ENCODE measurements at places on chromosomes 7 and 10. TPM values are rescaled to one million over a fixed set of nuclear protein-coding genes. Genes with fewer than 3 reads are reported as not detected.
A peak's percentile ranks its signal among the peaks of the same experiment; 100 is the strongest.

PNLIPRP1 gene
- total RNA-seq, result 0.68 TPM

CD36 gene
- total RNA-seq, result 1.4 TPM

CCNJ gene
- total RNA-seq, result 25.7 TPM

NEUROD6 gene
- not detected for total RNA-seq

ERVW-1 gene
- not detected for total RNA-seq

ZNF479 gene
- total RNA-seq, result not detected

VTI1A gene
- total RNA-seq, result 20.1 TPM

INHBA gene
- 1.0 TPM for total RNA-seq

FKBP6 gene
- 0.09 TPM for total RNA-seq

DNA sequence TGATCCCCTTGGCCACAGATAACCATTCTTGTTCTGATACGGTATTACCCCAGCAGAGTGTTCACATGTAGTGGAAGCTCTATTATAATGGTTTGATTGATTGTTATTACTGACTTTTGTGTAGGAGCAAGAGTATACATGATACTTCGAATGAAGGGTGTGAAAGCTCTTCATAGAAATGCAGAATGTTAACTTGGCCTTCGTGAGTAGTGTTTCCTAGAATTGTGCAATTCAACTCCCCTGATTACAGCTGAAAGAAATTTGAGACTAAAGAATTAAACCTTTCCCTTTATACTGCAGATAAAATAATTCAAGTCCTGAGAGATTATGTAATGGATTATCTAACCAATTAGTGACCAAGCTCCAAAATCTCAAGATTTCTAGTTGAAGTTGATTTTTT is 38.2 kb downstream of the MKLN1 start:
- H3K27me3 ChIP-seq, result no peaks in the 10 kb centered on the region
- no peak for DNase-seq
- peak overlapping the region; percentile 26 for H3K27ac ChIP-seq
- H3K4me3 ChIP-seq, result no peak overlapping the region
- peaks cover 77% of the 10 kb centered on the region for H3K4me1 ChIP-seq

- peak overlapping the region; percentile 39 for H3K27ac ChIP-seq
- no peak for DNase-seq
- no peak overlapping the region for H3K4me3 ChIP-seq
Observed at GRCh38 chr10:69086001-69086509, 1.8 kb upstream of the SRGN start.

GRCh38 chr7:12607134-12607533 is 36.6 kb downstream of the SCIN start:
- H3K4me3 ChIP-seq, result no peak overlapping the region
- peaks cover 7% of the 10 kb centered on the region for H3K36me3 ChIP-seq
- DNase-seq, result no peak
- H3K27me3 ChIP-seq, result no peaks in the 10 kb centered on the region
- H3K4me1 ChIP-seq, result 0 out of 2 replicates have a peak, but pooled peaks cover 7% of the 10 kb centered on the region

DNA sequence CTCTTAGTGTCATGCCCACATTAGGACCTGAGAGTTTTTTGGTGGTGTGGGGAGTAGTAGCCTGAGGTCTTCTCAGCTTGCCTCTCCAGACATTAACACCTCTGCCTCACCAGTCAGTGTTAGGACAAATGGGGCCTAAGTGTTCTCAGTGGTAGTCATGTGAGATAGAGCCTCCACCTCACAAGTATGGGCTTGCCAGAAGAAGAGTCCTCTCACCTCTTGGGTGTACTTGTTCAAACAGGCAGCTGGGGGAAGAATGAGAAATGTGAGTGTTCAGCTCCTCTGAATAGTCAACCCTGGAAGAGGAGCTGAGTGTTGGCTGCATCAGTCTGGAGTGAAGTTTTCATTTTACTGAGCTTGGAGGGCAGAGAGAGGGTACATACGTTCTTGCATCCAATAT is 464.6 kb downstream of the POM121L12 start:
- DNase-seq, result no peak
- no peaks in the 10 kb centered on the region for H3K4me1 ChIP-seq
- H3K27ac ChIP-seq, result no peak overlapping the region
- H3K4me3 ChIP-seq, result no peak overlapping the region

DNA sequence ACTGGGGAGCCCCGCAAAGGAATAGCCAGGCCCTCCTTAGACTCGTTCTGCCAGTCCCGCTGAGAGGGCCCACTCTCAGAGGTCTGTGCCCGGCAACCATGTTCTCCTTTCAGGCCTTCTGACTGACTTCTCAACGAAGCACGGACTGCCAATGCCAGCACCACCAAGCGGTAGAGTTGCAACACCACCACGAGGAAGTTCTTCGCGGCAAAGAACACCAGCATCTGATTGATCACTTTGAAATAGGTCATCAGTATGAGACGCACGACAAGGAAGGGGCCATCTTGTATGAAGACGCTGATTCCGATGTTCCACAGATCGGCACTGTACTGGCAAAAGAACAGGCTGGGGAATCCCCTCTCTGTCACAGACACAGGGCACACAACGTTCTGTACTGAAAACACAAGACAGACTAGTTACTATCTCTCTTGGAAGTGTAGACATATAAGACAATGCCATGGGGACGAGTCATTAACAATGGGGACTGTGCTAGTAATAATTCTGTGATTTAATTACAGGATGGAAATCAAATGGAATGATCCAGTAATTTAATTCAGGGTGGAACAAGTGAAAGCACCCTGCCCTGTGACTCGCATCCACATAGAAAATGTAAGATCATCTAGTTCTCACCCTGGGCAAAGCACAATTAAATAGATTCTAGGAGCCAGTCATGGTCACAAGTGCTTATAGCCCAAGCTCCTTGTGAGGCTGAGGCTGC is 42.7 kb downstream of the TMEM26 start:
- peaks cover 61% of the 10 kb centered on the region for H3K4me1 ChIP-seq
- H3K36me3 ChIP-seq, result no peaks in the 10 kb centered on the region
- no peak overlapping the region for H3K27ac ChIP-seq

DNA sequence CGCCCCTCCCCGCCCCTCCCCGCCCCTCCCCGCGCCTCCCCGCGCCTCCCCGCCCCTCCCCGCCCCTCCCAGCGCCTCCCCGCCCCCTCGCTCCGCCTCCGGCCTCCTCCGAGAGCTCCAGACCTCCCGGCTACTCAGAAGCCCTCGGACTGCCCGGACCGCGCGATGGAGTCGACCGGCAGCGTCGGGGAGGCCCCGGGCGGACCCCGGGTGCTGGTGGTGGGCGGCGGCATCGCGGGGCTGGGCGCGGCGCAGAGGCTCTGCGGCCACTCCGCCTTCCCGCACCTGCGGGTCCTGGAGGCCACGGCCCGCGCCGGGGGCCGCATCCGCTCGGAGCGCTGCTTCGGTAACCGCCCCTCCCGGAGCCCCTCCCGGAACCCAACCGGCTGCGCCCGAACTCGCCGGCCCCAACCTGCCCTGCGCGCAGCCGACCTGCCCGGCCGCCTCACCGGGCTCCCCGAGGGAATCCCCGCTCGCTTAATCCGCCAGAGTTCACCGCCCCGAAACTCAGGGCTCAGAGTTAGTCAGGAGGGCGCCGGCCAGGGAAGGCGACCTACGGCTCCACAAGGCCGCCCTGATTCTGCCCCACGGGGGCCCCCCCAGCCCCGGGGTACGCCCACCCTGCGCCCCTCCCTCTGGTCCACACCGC is at the start of gene PAOX:
PAOX (plus strand) TSS at position 111 of the 649 bp plus-strand sequence; CDS start at position 166, 55 bp downstream.
- peak; percentile 70 for DNase-seq
- H3K4me1 ChIP-seq, result no peaks in the 10 kb centered on the region
- H3K27me3 ChIP-seq, result peaks cover 64% of the 10 kb centered on the region
- peak within 1 kb of the TSS; percentile 72 for H3K4me3 ChIP-seq

DNA sequence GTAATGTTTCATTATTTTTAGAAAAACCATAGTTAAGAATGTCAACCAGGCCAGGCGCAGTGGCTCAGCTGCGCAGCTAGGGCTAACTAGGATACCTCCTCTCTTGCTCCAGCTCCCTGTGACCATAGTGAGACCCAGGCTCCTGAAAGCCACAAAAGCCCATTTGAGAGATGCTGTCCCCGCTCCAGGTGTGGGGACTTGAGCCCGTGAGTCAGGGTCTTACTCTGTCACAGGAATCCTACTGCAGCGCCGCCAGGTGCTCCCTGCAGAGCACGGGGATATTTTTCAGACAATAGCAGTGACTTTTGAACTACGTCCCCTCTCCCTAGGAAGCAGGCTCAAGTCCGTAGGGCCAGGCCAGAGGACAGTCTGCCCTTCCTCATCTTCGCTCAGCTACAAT is 75.6 kb upstream of the NRBF2 start:
- DNase-seq, result peak; percentile 16
- H3K27me3 ChIP-seq, result no peaks in the 10 kb centered on the region
- H3K27ac ChIP-seq, result no peak overlapping the region
- H3K4me3 ChIP-seq, result no peak overlapping the region

- no peak overlapping the region for H3K4me3 ChIP-seq
- no peak overlapping the region for H3K27ac ChIP-seq
- H3K36me3 ChIP-seq, result peaks cover 2% of the 10 kb centered on the region
- DNase-seq, result no peak
- no peaks in the 10 kb centered on the region for H3K27me3 ChIP-seq
Observed at GRCh38 chr7:19377611-19378344, 232.6 kb upstream of the FERD3L start.

DNA sequence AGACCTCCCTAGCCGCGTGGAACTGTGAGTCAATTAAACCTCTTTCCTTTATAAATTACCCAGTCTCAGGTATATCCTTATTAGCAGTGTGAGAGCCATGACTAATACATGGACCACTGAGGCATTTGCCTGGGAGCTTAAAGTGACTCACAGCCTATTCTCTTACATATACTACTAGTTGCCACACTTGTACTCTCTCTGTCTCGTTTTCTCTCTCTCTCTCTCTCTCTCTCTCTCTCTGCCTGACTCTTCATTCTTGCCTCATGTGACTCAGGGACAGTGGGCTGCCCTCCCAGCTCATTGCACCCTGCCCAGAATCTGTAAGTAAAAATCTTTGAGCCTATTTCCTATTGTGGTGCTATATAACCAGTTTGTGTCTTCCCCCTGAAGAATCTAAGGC is 238.5 kb upstream of the MAGI2 start:
- no peak overlapping the region for H3K4me3 ChIP-seq
- H3K27me3 ChIP-seq, result no peaks in the 10 kb centered on the region
- H3K36me3 ChIP-seq, result no peaks in the 10 kb centered on the region
- no peak overlapping the region for H3K27ac ChIP-seq
- no peak for DNase-seq
- no peaks in the 10 kb centered on the region for H3K4me1 ChIP-seq

GRCh38 chr10:20215547-20216152 is 399.4 kb downstream of the PLXDC2 start:
- peak overlapping the region; percentile 91 for H3K27ac ChIP-seq
- peaks cover 54% of the 10 kb centered on the region for H3K4me1 ChIP-seq
- peak; percentile 64 for DNase-seq
- no peaks in the 10 kb centered on the region for H3K27me3 ChIP-seq
- peaks cover 18% of the 10 kb centered on the region for H3K36me3 ChIP-seq

GRCh38 chr10:91931526-91932190 is 8.1 kb downstream of the BTAF1 start:
- peaks cover 24% of the 10 kb centered on the region for H3K36me3 ChIP-seq
- no peak overlapping the region for H3K4me3 ChIP-seq
- H3K27me3 ChIP-seq, result no peaks in the 10 kb centered on the region

GRCh38 chr7:94274828-94275227 is 119.9 kb upstream of the COL1A2 start:
- H3K4me1 ChIP-seq, result no peaks in the 10 kb centered on the region
- no peak for DNase-seq
- H3K4me3 ChIP-seq, result no peak overlapping the region

DNA sequence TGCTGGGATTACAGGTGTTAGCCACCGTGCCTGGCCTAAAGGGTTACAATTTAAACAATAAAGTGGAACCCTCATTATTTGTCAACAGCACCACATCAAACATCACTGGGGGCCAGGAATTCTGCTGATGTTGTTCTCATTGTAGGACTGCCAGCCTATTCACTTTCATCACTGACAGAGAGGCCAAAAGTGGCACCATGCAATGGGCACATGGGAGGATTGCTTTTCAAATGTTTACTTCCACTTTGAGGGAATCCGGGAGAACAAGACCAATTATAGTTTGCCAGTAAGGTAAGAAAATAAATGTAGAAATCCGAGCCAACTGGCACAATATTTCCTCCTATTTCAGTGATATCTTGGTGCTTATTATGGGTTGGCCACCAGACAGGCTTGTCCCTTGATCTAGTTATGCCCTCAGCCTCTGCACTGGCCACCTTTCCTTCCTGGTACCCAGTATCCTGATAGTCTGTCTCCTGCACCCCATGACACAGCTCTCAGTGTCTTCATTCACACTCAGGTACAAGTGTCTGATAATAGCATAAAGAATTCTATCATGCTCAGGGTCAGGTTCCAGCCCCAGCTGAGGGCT is 82.6 kb downstream of the ANLN start:
- no peak for DNase-seq
- no peaks in the 10 kb centered on the region for H3K4me1 ChIP-seq
- no peak overlapping the region for H3K4me3 ChIP-seq
- no peaks in the 10 kb centered on the region for H3K27me3 ChIP-seq

GRCh38 chr7:148473703-148474480 is 116.7 kb upstream of the C7orf33 start:
- no peak for DNase-seq
- H3K36me3 ChIP-seq, result no peaks in the 10 kb centered on the region
- peaks cover 16% of the 10 kb centered on the region for H3K4me1 ChIP-seq
- no peaks in the 10 kb centered on the region for H3K27me3 ChIP-seq
- H3K27ac ChIP-seq, result no peak overlapping the region
- H3K4me3 ChIP-seq, result no peak overlapping the region

DNA sequence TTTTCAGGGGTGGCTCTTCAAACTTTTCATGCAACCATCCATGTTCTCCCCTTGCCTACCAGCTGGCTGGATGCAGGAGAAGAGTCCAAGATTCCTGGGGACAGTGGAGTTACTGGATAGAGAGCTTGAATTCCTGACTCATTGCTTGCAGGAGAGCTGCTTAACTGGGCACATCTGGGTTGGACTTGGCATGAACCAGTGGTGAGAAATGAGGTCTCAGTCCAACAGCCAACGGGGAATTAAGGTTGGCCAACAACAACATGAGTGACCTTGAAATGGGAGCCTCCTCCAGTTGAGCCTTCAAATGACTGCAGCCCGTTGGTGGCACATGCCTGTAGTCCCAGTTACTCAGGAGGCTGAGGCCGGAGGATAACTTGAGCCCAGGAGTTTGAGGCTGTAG is 58.1 kb upstream of the OPN4 start:
- H3K4me3 ChIP-seq, result no peak overlapping the region
- H3K27me3 ChIP-seq, result peaks cover 2% of the 10 kb centered on the region
- DNase-seq, result no peak
- peaks cover 21% of the 10 kb centered on the region for H3K4me1 ChIP-seq
- H3K27ac ChIP-seq, result no peak overlapping the region

DNA sequence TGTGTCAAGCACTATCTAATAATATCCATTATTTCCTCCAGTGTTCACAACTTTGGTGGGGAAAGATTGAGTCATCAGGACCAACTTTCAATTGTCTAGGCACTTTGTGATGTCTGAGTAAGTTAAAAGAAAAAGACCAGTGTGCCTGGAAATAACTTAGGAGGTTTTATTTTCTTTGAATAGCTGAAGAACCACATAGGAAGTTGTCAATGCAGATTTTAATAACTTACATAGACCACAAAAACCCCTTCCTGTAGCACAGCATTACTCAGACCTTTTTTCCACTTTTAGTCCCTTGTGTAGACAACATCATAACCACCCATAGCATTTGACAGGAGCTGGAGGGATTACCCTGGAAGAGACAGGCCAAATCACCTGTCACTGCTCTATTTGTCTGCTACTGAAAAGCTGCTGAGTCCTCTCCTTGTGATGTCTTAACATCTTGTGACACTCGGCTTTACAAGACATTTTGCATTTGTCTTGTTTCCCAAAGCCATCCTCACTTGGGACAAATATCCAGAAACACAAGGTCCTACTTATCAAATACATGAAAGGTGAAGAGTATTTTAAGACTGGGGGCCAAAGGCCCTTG is 241.5 kb upstream of the PTER start:
- no peak for DNase-seq
- peaks cover 68% of the 10 kb centered on the region for H3K4me1 ChIP-seq
- peak overlapping the region; percentile 34 for H3K4me3 ChIP-seq

- no peaks in the 10 kb centered on the region for H3K4me1 ChIP-seq
- H3K27ac ChIP-seq, result no peak overlapping the region
- peaks cover 41% of the 10 kb centered on the region for H3K36me3 ChIP-seq
- H3K27me3 ChIP-seq, result peaks cover 7% of the 10 kb centered on the region
Observed at GRCh38 chr7:156179872-156180390, 367.7 kb upstream of the SHH start.

Data from WTC11 (cell line).